ENCODE measurements at places on chromosomes 11 and 22.
A peak's percentile ranks its signal among the peaks of the same experiment; 100 is the strongest.

GRCh38 chr11:9615031-9615451, 41.6 kb downstream of the WEE1 start:
- DNase-seq = no peak

DNA sequence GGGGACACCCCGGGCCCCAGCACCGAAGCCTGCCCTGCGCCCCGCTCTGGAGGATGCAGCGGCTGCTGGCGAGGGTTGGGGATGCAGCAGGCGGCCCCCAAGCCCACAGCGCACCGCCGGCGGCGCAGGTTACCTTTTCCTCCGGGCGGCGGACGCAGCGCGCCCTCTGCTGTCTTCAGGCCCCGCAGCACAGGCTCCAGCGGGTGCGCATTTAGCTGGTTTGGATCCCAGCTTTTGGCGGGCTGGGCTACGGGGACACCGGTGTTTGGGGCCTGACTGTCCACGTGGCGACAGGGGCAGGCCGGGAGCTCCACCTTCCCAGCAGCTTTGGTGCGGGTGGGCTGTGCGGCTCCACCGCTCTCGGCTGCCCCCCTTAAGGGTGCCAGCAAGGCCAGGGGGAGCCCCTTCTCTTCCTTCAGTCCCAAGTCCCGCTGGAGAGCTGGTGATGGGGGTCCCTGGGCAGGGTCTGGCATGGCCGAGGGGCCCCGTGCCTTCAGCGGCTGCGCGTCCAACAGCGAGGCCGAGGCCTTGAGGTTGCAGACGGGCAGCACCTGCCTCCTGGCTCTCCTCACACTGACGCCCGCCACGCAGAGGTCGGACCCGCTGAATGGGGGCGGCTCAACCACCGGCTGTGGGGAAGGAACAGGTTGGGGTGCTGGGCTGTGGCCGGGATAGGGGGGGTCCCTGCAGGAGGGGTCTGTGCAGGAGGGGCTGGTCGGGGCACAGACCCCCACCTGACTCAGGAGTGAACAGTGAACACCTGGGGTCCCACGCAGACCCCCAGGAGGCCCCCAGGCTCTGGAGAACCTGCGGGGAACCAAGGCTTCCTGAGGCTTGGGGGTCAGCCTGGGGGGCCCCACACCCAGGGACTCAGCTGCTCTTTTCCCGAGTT, 18.0 kb upstream of the IL17REL start:
- DNase-seq = peak; percentile 46

DNA sequence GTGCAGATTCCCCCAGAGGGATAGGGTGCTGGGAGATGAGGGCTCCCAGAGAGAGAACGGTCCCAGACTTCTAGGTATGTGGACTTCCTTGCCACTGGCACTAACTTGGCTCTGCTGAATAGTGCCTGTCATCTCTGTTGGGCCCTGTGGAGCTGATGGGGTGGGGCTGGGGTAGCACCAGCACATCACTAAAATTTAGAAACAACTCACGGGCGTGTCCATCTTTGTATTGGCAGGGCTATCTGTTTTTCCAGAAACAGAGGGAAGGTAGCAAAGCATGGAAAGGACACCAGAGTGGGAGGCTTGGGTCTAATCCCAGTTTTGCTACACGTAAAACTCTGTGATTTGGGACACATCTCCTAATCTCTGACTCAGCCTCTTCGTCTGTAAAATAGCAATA, 25.8 kb downstream of the SWAP70 start:
- no peak for DNase-seq

DNA sequence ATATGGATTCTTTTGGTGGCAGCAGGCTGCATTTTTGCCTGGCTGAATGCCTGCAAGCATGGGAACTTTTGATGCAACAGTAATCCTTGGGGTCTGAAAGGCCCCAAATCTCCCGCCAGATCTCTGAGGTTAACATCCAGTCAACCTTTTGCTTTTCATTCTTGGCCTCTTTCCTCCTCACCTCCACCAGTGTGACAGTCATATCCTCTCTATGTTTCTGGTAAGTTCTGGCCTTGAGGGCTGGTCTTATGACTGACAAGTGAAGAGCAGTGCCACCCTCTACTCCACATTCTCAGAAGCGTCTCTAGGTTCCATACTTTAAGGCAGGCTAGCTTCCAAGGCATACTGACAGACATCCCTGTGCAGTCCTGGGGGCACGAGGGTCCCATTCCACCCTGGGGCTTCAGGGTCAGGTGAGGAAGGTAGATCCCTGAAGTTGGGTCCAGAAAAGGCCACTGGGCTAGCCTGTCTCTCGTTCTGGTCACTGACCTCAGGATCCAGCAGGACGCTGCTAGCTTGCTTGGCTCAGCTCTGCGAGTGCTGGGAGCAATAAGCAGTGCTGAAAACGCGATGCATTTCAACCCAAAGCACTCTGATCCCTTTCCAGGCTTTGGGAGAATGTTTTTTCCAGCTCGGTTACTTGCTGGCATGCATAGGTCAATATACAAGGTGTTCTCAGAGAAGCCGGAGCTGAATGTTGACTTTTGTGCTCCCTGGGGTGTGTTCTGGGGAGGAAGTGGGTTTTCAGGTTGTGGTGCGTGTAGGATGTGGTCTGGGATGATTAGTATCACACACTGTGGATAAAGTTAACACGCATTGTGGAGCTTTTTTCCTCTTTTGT, 75.2 kb downstream of the PTPRJ start:
- no peak for DNase-seq

- no peak for DNase-seq
Observed at GRCh38 chr11:64536396-64536941, 54.6 kb upstream of the SLC22A12 start.

DNA sequence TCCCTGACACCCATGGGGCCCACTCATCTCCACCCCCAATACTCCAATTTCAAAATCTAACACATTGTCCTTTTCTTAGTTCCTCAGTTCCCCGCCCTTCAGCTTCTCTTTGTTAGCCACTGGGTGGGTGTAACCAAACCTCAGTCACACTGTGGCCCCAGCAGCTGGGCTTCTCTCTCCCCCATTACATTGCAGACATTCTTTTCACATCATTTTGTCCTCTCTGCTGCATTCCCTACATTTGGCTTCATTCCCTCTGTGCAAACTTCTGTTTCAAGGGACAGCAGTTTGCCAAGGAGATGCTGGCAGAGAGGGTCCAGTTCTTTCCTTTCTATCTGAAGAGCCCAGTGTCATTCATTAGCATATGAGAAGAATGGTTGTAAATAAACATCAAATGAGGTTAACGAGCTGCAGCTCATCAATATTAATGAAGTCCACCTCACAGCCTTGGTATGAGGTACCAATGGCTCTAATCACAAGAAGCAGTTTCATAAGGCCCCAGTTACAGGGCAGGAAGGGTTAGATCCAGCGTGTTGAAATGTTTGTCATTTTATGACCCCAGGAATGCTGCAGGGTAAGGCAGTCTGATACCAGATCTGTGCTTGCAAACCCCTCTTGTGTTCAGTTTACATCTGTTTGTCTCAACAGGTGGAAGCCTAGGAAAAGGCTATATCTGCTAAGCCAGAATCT, 72.3 kb downstream of the ARFGAP2 start:
- DNase-seq = no peak

DNA sequence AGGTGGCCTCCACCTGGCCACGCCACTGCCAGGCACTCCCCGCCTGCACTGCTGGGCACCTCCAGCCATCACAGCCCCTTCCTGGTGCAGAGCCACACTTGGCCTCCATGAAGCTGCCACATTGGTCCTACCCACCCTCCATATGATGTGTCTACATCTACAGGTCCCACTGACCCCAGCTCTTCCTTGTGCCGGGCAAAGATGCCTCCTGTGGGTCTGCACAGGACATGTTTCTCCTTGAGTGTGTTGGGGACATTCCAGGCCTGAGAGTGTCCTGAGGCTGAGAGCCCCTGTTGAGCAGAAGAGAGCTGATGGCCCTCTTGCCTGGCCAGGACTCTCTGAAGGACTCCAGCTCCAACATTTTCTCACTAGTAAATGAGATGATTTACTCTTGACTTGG, 7.5 kb downstream of the THY1 start:
- DNase-seq = no peak

GRCh38 chr11:134476435-134477021, 64.5 kb upstream of the B3GAT1 start:
- DNase-seq = no peak

DNA sequence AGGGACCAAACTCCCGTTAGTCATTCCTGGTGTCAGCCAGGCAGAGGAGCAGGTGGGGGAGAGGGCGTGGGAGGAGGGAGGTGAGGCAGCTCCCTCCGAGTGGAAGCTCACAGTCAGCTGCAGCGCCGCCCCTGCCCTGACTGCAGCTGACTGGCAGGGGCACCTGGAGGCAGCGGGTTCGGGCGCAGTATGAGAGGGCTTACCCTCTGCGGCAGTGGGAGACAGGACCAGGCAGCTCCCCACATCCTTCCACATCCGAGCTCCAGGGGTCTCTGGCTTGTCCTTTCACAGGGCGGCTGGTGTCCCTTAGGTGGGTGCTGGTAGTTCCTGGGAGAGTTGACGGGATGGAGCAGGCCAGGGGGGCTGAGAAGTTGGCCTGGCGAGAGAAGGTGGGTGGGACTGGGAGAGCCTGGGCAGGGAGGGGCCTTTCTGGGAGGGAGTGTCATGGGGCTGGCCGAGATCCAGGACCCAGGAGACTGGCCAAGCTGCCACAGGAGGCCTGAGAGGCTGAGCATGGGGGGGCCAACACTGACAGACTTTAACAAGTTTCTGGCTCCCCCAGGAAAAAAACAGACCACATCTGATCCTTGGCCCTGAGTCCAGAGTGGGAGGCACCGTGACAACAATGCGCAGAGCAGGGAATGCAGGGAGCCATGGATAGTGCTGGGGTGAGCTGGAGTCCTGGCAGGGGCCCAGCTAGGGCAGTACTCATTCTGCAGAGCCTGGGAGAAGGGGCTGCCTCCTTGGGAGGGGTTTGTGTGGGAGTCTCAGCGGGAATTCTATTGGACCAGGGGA, 4.9 kb downstream of the ADORA2A start:
- peak; percentile 73 for DNase-seq

DNA sequence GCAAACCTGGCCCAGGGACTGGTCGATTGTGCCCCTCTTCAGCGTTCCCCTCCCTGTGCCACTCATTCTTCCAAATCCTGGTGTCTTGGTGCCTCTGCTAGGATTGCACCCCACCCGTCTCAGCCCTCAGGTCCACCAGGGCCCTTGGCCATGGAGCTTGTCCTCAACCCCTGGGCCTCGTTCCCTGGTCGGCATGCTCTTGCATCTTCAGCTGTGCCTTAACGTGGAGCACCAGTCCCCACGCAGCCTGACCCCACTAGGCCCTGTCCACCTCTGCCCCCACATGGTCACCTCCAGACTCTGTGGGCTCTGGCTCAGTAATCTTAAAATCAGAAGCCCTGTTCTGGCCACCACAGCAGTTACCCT, 61.1 kb downstream of the OSBP2 start:
- DNase-seq = no peak

DNA sequence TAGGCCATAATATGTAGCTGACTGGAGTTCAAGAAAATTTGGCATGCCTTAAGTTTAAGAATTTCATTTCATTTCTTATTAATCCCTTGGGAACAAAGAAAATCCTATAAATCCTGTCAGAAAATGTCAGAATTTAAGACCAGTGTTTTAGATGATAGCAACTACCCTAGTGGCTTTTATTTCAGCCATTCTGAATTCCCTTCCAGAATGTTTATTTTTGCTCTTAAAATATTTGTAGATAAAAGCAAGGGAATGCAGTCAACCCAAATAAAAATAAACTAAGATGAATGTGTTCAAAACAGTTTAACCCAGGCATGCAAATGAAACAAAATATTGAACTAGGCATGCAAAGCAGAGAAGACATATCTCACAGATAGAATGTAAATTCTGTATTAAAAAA, 356.9 kb upstream of the LRRC4C start:
- no peak for DNase-seq

DNA sequence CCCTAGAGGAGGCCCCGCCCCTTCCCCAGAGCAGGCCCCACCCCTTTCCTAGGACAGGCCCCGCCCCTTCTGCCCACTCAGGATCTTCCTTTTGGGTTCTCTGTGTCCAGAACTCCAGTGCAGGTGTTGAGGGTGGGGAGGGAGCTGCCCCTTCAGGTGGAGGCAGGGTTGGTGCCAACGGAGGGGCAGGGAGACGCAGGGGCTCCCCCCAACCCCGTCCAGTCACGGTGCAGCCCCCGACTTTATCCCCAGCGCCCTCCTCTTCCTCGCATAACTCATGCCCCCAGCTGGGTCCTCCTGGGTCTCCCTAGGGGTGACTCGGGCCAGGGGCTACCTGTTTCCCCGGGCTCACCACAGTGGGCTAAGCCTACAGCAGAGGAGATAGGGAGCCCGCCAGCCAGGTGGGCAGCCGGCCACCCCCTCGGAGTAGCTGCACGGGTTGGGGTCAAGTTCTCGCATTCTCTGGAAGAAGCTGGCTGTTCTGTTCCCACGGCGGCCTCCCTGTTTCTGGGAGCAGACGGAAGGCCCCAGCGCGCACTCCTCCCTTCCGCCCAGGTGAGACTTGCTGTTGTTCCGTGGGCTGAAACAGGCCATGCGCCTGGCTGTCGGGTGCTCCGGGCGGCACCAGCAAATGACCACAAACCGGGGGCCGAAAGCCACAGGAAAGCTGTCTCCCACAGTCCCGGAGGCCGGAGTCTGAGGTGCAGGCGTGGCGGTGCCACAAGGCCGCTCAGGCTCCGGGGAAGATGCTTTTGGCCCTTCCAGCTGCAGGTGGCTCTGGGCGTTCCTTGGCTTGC, 38.9 kb downstream of the MUC2 start:
- no peak for DNase-seq

DNA sequence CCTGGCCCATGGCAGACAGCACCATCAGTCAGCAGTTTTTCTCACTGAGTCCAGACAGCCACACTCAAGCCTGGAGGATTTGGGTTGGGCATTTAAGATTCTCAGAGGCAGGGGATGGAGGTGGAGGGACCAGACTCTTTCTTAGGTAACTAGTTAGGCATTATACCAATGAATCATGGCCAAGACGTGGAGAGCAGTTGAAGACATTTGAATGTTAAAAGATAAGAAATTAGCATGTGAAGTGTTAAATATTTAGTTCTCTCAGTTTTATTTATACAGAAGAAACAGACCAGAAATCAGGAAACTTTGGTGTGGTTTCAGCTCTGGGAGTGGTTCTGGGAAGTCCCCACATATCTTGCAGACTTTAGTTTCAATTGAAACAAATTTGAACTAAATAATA, 9.9 kb downstream of the GTF2H1 start:
- DNase-seq = no peak

DNA sequence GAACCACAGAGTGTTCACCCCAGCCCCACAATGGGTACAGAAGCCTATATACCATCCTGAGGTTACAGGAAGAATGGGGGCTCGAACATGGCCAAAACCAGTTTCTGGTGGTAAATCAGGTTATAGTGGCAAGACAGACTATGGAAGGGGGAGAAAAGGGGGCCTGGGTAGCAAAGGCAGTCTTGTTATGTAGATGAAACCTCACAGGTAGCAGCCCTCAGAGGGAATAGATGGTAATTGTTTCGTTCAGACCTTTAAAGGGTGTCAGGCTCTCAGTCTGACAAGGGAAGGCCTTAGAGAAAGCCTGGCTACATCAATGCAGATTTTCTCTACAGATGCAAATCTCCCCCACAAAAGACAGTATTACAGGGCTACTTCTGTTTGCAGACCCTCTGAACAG, 3.4 kb downstream of the CAPN1 start:
- DNase-seq = no peak
